T1000 (cell line): ENCODE measurements at places on chromosomes 7 and 10.

DNA sequence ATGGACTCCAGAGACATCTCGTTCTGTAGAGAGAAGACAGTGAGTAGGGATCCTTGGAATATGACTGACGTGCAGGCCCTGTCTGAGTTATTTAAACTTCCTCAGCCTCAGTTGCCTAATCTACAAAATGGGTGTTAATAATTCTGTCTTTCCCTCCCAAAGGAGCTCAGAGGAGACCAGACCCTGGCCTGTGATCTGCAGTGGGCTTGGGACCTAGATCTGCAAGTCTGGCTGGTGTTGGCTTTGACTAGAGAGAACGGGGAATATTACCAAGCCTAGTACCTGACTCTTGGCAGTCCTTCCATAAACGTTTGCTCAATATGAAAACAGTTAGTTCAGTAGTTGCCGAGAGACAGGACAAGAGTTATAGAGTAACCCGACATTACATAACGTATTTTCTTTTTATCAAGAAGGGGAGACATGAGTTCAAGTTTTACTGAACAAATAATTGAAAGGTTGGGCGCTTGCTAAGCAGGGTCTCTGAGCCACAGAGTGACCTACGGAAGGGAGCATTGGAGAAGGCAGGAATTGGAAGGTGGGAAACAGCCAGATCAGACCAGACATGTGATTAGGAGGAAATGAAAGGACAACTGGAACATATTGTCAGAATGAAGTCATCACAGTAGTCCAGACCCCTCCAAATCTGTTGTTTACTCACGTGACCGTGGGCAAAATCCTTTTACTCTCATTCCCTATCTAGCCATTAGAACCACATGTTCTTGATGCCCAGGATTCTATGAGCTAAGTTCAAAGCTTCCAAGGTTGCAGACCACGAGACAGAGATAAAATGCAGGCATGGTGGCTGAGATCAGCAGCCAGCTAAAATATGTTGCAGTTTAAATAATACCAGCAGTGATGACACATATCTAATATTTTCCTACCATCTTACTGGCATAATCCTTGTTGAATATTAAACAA, 10.9 kb upstream of the CYP3A4 start:
- no peak for DNase-seq

DNA sequence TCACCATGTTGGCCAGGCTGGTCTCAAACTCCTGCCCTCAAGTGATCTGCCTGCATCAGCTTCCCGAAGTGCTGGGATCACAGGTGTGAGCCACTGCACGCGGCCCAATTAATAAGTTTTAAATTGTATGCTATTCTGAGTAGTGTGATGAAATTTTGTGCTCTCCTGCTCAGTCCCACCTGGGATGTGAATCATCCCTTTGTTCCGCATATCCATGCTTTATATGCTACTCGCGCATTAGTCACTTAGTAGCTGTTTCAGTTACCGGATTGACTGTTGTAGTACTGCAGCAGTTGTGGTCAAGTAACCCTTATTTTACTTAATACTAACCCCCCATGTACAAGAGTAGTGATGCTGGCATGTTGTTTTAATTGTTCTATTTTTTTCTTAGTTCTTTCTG, 47.3 kb upstream of the OIT3 start:
- DNase-seq, result peak; percentile 19

GRCh38 chr10:79440281-79440680, 5.1 kb downstream of the ZCCHC24 start:
- no peak for DNase-seq

- no peak for DNase-seq
These were observed 69.8 kb upstream of the SEMA3A start for GRCh38 chr7:84264396-84264795.

GRCh38 chr7:153258686-153259085, 499.1 kb downstream of the ACTR3B start:
- no peak for DNase-seq

- no peak for DNase-seq
These were observed 72.9 kb upstream of the AMPH start for GRCh38 chr7:38704041-38704547.

DNA sequence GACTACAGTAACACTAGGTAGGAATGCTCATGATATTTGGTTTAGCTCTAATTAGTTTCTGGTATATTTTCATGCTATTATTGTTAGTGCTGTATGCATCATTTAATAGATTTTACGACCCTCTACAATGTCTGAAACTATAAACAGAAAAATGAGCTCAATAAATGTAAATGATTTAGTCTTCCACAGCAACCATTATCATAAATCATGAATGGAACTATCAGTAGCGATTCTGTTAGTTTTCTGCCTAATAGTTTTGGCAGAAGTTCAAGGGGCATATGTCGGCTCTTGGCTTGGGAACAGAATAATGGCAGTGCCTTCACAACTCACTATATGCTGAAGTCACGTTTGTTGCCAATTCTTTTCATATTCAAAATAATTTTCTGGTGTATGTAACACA, 494.8 kb downstream of the PARD3 start:
- DNase-seq, result no peak

DNA sequence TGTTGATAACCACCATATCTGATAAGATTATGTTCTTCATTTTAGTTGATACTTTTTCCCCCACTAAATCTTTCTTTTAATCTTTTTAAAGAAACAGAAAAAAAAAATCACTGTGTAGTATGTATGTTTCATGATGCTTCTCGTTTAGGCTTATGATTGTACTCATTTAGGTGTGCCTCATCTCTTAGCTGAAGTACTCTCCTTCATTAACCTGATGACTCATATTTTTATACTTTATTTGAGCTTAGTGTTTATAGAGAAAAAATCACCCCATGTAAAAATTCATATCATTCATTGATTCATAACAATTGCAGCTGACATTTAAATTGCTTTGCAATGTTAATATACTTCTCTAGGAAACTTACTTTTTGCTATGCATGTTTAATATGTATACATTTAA, 158.9 kb downstream of the MLLT10 start:
- DNase-seq, result no peak

DNA sequence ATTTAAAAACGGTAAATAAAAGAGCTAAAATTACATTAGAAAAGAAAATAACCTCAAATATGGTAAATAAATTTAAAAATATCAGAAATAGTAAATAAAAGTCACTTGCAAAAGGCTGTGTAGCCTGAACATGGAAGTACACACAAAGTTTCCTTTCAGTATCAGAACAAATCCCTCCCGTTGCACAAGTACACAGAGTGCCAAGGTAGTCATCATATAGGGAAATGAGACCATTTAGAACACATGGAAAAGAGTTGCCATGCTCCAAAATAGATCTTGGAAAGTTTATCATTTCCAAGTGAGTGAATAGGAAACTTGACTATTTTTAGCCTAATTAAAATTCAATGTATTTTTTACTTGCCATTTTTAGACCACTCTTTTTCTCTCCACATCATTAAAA, 11.6 kb downstream of the CALCR start:
- no peak for DNase-seq
